ENCODE measurements at places on chromosomes 12 and 14.

DNA sequence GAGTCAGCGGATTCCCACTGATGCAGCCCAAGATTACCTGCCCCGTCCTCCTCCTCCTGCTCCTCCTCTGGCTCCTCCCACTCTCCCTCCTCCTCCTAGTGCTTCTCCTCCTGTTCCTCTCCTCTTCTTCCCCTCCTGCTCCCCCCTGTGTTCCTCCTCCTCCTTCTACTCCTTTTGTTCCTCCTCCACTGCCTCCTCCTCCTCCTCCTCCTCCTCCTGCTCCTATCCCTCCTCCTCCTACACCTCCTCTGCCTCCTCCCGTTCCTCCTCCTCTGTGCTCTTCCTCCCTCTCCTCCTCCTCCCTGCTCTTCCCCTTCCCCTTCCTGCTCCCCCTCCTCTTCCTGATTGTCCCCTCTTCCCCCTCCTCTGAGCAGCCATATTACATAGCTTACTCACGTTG lies 141.3 kb downstream of the CACNA1C start:
- no peak for DNase-seq

- no peak for DNase-seq
These were observed 27.5 kb downstream of the CCDC91 start for GRCh38 chr12:28217805-28218204.

DNA sequence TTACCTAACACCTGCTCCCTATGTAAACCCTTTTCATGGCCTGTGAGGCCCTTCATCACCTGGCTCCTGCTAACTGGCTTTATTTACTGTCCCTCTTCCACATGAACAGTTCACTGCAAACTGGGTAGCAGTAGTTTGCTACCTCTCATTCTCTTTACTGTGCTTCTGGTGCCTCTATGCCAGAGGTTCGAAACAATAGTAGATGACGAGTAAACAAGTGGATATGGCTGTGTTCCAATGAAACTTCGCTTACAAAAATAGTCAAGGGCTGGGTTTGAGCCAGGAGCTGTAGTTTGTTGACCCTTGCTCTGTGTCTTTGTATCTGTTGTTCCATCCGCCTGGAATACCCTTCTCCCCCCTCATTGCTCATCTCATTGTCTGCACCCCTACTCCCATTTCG lies 233.6 kb upstream of the RMST start:
- DNase-seq, result no peak

- DNase-seq, result no peak
These were observed 75.4 kb downstream of the IFT81 start for GRCh38 chr12:110199339-110200123.

DNA sequence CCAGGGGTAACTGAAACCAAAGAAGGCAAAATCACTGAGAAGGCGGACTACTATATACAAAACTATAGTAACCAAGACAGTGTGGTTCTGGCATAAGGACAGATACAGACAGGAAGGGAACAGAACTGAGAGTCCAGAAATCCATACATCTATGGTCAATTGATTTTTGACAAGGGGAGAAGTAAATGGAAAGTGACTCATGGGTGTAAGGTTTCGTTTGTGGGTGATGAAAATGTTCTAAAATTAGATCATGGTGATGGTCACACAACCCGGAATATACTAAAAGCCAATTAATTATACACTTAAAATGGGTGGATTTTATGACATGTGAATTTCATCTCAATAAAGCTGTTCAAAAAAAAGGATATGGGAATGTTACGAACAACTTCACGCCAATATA lies 18.7 kb downstream of the ANGEL1 start:
- no peak for DNase-seq

GRCh38 chr12:131929581-131930456 lies 743 bp downstream of the PUS1 start:
- DNase-seq, result peak; percentile 59

- DNase-seq, result no peak
These were observed 11.0 kb downstream of the ACADS start for GRCh38 chr12:120736404-120737331.

GRCh38 chr12:27396216-27396815 lies 50.2 kb upstream of the SMCO2 start:
- no peak for DNase-seq

GRCh38 chr12:85281636-85282312 lies 1.8 kb downstream of the ALX1 start:
- no peak for DNase-seq

DNA sequence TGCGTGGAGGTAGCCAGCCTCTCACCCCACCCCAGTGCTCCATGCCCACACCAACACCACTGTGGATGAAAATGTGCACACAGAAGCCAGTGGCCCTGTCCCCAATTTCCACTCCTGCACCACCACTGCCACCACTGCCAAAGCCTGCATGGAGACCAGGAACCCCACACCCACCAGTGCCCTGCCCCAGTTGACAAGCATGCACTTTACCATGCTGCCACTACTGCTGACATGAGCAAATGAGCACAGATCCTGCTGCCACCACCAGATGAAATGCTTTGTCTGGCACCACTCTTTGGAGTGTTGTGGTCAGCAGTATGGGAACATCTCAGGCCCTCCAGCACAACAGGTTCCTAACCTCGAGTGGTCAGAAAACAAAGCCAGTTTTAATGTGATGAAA lies 104.1 kb downstream of the ATXN7L3B start:
- DNase-seq, result no peak

DNA sequence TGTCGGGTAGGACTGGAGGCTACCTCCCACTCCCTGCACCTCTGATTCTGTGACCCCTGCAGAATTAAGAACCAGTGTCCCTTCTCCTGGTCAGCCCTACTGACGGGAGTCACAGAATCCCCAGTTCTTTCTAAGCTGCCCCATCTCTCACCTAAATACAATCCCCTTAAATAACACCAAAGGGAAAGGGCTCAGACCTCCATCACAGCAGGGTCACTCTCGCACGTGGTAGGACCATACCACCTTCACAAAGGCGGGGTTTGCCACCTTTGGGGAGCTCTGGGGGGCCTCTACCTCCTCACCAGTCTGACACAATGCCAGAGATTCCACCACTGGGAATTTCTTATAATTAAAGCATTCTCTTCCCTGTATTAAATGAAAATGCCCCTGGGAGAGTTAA lies 35.6 kb downstream of the DAD1 start:
- peak; percentile 49 for DNase-seq

GRCh38 chr12:51205350-51205749 lies 12.5 kb downstream of the POU6F1 start:
- DNase-seq, result no peak

GRCh38 chr12:97752129-97752528 lies 289.5 kb downstream of the RMST start:
- DNase-seq, result no peak

- no peak for DNase-seq
These were observed 142.1 kb downstream of the GXYLT1 start for GRCh38 chr12:42002563-42002962.

GRCh38 chr12:10304161-10304574 lies 3.5 kb upstream of the KLRD1 start:
- peak; percentile 57 for DNase-seq

DNA sequence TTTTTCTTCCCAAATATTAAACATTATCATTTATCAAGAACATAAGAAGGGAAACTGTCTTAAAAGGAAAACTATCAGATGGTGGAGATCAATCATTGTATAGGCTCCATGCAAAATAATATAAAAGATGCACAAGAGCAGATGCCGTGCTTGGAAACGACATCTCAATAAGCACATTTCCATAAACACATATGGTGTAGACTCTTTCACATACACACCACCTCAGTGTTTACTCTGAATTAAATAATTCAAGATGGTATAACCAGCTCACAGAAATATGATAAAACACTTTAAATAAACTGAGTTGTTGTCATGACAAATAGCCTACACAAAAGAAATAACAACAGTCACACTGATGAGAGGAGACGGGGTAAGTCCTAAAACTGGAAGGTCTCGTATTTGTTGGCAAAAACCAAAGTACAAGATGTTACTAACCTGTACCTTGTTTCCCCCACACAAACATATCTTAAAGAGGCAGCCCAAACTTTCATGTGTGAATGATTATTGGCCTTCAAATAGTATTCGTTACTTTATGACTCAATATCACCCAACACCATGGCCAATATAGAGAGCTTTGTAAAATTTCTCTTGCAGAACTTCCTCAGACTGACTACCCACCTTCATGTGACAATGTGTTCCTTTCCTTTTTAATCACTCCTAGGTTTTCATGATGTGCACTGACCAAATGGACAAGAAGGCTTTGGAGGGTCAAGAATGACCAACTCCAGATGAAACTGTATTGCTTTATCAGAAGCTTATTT lies 48.6 kb upstream of the TMPO start:
- DNase-seq, result no peak

GRCh38 chr14:77040059-77040740 lies 11.7 kb upstream of the IRF2BPL start:
- peak; percentile 94 for DNase-seq

DNA sequence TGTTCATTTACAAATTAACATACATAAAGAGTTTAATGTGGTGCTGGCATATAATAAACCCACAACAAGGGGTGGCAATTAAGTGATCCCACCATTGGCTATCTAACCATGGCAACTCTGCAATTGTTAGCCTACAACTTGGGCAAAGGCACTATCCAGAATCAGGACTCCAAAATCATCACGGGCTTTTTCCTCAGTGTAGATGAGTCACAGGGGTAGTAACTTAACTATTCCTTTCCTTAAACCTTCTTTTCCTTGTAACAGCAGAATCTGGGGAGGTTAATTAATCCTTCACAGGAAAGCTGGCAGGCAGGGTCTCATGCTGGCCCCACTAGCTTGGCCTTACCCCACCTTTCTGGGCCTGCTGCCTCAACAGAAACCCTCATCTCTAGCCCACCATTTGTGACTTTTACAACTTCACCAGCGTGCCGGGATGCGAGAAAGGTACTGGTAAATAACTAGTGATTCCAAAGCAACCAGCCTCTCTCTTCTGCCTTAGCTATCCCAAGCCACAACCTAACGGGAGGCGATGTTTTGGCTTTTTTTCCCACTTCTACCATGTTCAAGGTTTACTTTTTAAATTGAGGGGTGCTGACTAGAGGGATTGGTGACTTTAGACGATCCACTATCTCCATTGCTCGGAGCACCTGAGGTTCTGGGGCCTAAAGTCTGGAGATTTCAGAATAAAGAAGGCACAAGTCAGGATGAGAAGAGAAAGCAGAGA lies 744 bp downstream of the ATP5MC2 start:
- peak; percentile 27 for DNase-seq

DNA sequence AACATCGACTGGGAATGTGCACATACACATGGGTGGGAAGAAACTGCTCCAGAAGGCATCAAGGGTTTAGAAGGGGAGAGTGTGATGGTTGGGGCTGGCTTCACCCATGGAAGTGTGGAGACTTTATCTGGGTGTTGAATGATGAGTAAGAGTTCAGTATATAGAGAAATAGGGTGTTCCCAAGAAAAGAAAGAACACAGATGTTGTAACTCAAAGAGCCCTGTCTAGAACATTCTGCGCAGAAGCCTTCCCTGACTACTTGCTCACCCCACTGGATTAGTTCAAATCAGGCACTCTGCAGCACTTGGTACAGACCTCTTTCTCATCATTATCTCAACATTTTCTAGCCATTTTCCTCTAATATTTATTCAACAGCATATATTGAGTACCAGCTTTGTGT lies 491.7 kb downstream of the SNAPC1 start:
- no peak for DNase-seq

DNA sequence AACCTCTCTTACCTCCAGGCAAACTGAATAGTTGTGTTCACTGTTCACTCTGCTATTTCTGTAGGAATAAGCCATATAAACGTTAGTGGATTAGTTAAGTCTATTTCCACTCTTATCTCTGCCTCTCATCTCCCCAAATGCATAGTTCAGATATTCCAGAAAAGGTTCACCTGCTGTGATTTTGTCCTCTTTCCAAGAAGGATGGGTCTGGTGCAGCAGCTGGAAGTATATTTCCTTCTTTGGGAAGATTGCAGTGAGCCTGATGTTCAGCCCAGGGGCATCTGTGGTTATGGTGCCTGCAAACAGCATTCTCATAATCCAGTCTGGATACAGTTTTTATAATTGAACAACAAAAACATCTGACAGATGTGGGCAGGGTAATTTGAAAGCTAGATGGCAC lies 97.7 kb downstream of the TPH2 start:
- no peak for DNase-seq

DNA sequence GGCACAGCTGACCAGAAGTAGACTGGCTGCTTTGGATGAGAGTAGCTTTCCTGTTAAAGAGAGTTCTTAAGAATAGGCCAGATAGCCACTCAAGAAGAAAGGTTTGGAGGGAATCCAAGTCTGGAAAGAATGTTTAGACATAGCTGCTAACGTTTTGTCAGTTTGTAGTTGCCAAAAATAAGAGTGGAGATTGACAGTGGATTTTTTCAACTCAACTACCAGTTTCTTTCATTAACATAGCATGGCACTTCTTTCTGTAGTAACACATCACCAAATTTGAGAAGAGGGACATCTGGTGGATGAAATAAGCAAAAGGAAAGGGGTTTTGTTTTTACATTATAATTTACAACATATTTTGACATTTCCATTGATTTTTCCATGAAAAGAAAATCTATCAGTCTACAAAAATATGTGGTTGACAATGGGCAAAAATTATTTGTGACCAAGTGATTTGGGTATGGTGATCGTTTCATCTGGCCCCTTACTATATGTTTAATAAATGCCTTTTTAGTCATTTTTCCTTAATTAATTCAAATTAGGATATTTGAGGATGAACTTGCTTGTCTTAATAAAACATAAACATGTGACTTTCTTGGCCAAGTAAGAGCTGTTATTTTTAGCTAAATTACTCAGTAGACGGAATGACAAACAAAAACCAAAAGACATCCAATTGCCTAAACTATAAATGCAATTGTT lies 71.1 kb downstream of the PTPRR start:
- DNase-seq, result no peak

DNA sequence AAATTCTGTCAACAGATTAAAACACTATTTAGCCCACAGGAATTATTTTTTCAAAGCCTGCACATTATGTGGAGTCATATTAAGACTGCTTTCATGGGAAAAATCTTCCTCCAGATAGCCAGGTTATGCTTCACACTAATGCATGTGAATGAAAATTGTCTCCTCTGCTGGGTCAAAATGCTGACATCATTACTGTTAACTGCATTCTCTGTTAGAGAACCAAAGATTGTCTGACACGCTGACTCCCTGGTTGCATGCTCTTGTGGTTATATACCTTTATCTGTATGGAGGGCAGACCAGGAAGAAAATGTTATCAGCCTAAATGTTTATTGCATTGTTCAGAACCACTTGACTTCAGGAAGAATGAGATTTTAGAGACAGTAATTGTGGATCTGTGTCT lies 432.2 kb upstream of the MDGA2 start:
- DNase-seq, result no peak

Data from activated T-cell treated with anti-CD3 and anti-CD28 coated beads, Interleukin-2, amount 50 U/mL, for 48 hours (primary cell).